ENCODE measurements at places on chromosomes 11 and 22. TPM values are rescaled to one million over a fixed set of nuclear protein-coding genes. Genes with fewer than 3 reads are reported as not detected.

GRCh38 chr22:45227645-45228400 lies 12.9 kb downstream of the KIAA0930 start:
- H3K27me3 ChIP-seq: no peaks in the 10 kb centered on the region
- peaks cover 7% of the 10 kb centered on the region for H3K4me1 ChIP-seq
- H3K4me3 ChIP-seq: no peak overlapping the region

DNA sequence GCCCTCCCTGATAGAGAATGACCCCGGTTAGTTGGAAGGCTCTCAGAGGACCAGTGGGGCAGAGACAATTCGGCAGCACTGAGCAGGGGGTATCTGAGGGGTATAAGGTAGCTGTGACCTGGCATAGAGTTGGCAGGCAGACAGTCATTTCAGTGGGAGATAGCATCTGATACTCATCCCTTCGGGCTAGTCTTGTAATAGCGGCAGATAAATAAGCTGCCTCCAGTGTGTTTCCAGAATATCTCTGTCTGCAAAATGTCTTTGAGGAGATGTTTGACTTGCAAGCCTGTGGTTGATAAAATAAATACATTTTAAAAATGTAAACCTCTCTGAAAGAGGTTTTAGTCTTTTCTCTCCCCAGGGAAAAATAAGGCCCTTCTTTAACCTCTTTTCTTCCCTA lies 54.2 kb downstream of the TEAD1 start:
- H3K27ac ChIP-seq: peak overlapping the region; percentile 25
- H3K27me3 ChIP-seq: no peaks in the 10 kb centered on the region
- H3K4me1 ChIP-seq: peaks cover 50% of the 10 kb centered on the region
- H3K36me3 ChIP-seq: no peaks in the 10 kb centered on the region
- DNase-seq: peak; percentile 34

DNA sequence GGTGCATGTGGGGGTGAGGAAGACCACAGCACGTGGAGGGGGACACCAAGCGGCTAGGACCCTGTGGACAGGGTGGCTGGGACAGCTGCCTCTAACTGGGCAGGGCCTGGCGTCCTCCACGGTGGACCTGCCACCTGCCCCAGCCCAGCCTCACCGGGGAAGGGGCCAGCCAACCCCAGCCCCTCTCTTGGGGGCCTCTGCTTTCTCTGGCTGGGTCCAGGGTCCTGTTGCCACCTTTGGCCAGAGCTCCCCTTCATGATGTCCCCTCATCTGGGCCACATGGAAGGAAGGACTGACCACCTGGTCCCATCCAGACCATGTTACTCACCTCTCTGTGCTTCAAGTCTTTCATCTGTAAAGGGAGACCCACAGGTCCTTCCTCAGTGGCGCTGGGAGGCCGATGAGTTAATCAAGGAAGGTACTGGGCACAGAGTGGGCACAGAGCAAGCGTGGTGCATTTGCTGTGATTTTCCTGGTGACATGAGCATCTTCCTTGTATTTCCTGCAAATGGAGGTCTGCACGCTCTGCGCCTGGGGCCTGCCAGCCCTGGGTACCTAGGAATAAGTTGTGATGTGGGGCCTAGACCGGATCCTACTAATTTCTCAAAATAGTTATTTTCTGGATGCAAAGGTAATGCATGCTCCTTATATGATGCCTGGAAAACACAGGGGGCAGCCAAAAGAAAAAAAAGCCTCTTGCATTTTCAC lies 538.4 kb downstream of the TBC1D22A start:
- H3K36me3 ChIP-seq: no peaks in the 10 kb centered on the region
- no peak overlapping the region for H3K27ac ChIP-seq
- H3K4me1 ChIP-seq: no peaks in the 10 kb centered on the region
- H3K4me3 ChIP-seq: no peak overlapping the region
- DNase-seq: no peak
- H3K27me3 ChIP-seq: no peaks in the 10 kb centered on the region

- peak; percentile 70 for DNase-seq
- peak overlapping the region; percentile 69 for H3K4me3 ChIP-seq
- no peaks in the 10 kb centered on the region for H3K36me3 ChIP-seq
- H3K27me3 ChIP-seq: no peaks in the 10 kb centered on the region
- H3K4me1 ChIP-seq: no peaks in the 10 kb centered on the region
These were observed 737 bp downstream of the BCL2L13 start for GRCh38 chr22:17639247-17639741.

GRCh38 chr11:23674866-23675265 lies 814.6 kb upstream of the CCDC179 start:
- DNase-seq: no peak
- H3K27me3 ChIP-seq: no peaks in the 10 kb centered on the region
- no peak overlapping the region for H3K4me3 ChIP-seq

- no peak overlapping the region for H3K27ac ChIP-seq
- no peaks in the 10 kb centered on the region for H3K36me3 ChIP-seq
- DNase-seq: no peak
- no peaks in the 10 kb centered on the region for H3K4me1 ChIP-seq
- H3K4me3 ChIP-seq: no peak overlapping the region
These were observed 108.7 kb downstream of the CTTN start for GRCh38 chr11:70506986-70507385.

DNA sequence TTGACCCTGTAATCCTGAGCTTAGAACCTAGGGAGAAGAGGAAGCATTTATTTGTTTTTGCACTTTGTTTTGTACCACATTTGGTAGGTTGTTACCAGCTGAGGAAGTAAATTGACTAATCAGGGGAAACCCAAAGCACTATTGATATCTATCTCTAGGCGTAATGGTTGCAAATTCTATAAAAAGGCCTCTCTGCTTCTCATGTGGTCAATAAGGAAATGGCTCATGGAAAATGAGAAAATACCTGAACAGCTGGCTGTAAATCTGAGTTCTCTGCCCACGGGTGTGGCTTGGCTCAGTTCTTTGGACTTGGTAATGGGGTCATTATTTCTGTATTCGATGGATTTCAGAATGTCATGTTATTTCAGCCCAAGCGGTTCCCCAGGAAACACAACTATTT lies 42.4 kb downstream of the BARX2 start:
- H3K4me3 ChIP-seq: no peak overlapping the region
- no peaks in the 10 kb centered on the region for H3K36me3 ChIP-seq
- H3K4me1 ChIP-seq: no peaks in the 10 kb centered on the region
- no peaks in the 10 kb centered on the region for H3K27me3 ChIP-seq

DNA sequence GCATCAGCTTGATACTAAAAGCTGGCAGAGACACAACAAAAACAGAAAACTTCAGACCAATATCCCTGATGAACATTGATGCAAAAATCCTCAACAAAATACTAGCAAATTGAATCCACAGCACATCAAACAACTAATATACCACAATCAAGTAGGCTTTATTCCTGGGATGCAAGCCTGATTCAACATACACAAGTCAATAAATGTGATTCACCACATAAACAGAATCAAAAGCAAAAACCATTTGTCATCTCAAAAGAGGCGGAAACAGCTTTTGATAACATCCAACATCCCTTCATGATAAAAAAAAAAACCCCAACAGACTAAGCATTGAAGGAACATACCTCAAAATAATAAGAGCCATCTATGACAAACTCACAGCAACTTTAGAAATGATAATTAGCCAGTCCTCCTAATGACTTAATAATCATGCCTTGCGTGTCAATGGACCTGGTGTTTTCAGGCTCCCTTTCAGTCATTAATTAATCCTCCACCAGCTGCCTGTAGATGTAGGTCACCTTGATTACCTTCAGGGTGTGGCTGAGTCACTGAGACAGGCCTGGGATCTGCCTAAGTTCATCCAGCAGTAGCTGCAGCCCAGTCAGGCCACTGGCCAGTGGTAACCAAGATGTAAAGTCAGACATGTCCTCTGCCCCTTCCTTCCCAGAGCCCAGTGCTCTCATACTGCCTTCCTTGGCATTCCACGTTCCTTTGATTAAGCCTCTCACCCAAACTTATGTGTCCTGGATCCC lies 109.8 kb downstream of the EHF start:
- no peak overlapping the region for H3K27ac ChIP-seq
- H3K4me1 ChIP-seq: no peaks in the 10 kb centered on the region
- H3K27me3 ChIP-seq: peaks cover 18% of the 10 kb centered on the region
- DNase-seq: no peak
- H3K36me3 ChIP-seq: no peaks in the 10 kb centered on the region
- H3K4me3 ChIP-seq: no peak overlapping the region

DNA sequence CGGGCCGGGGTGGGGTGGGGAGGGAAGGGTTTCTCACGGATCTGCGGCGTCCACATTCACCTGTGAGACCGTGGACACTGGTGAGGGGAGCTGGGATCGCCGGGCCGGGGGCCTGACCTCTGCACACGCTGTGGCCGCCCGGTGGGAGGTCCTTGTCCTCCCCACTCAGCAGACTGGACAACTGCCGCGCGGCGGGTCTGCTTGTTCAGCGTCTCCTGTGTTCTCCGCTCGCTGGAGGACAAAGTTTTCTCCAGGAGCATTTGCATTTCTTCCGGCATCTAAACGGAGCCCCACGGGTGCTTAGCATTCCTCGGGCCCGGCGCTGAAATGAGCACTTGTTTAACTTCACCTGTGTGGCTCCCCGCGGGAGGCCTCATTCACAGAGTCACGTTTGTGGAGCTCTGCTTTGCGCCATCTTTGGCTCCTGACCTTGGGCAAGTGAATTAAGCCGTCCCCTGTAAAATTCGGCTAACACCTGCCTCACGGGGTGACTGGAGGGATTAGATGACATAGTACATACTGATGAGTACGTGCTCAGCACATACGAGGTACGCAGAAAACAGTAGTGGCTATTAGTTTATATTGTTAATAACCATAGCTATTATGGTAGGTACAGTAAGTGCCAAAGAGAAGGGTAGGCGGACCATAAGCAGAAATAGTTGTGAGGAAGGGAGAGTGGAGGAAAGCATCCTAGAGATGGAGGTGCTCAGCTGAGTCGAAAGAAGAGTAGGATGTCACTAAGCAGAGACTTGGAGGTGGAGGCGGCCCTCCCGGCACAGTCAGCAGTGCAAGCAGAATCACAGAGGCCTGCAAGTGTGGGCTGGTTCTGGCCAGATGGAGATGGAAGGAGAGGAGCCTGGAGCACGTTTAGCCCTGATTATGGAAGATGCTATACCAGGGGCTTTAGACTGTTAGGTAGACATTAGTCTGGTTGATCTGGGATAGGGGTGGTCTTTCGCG lies 885 bp downstream of the TRMU start:
- H3K27ac ChIP-seq: peak overlapping the region; percentile 83
- peak; percentile 8 for DNase-seq
- H3K36me3 ChIP-seq: peaks cover 24% of the 10 kb centered on the region
- H3K4me3 ChIP-seq: peak overlapping the region; percentile 88
- H3K4me1 ChIP-seq: peaks cover 2% of the 10 kb centered on the region
- H3K27me3 ChIP-seq: no peaks in the 10 kb centered on the region

- H3K27ac ChIP-seq: no peak overlapping the region
- no peak for DNase-seq
- H3K4me1 ChIP-seq: peaks cover 5% of the 10 kb centered on the region
These were observed 58.7 kb upstream of the FDX1 start for GRCh38 chr11:110371084-110371483.

DNA sequence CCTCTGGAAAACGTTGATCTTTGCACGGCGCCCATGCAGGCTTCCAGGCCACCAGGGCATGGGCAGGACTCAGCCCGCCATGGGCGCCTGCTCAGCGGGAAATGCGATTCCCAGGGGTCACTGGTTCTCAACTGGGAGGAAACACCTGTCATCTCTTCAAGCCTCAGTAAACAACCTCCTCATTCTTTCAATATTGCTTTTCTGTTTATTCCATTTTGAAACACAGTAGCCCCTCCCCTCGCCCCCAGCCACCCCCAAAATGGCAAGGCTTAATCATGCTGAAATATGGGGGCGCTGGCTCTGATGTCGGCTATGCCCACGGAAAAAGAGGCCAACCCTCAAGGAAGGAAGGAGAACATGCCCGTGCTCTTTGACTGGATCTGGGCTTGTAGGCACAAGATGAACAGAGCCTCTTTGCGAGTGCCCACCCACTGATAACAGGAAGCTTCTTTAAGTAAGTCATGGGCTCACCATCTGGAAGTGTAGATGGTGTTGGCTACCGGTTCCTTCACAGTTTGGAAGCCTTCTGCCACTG lies 594 bp upstream of the POU2AF1 start:
- no peak overlapping the region for H3K4me3 ChIP-seq
- no peak for DNase-seq
- H3K36me3 ChIP-seq: no peaks in the 10 kb centered on the region

- no peak overlapping the region for H3K27ac ChIP-seq
- H3K4me1 ChIP-seq: peaks cover 2% of the 10 kb centered on the region
- H3K4me3 ChIP-seq: no peak overlapping the region
- no peaks in the 10 kb centered on the region for H3K27me3 ChIP-seq
- no peaks in the 10 kb centered on the region for H3K36me3 ChIP-seq
These were observed 141.2 kb downstream of the CADM1 start for GRCh38 chr11:115362997-115363396.

DNA sequence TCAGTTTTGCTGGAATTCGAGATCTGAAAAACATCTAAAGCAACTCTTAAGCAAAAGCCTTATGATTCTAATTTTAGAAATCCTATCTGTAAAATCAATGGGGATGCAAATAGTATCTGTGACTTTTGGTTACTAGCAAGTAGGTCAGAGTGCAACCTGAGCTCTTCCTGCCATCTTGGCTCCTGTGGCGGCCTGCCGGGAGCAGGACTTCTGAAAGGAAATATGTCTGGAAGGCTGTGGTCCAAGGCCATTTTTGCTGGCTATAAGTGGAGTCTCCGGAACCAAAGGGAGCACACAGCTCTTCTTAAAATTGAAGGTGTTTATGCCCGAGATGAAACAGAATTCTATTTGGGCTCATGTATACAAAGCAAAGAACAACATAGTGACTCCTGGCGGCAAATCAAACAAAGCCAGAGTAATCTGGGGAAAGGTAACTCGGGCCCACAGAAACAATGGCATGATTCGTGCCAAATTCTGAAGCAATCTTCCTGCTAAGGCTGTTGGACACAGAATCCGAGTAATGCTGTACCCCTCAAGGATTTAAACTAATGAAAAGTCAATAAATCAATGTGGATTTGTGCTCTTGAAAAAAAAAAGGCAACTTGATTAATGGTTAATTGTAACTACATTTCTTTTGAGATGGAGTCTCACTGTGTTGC lies 1.7 kb downstream of the SAMM50 start:
- no peak overlapping the region for H3K4me3 ChIP-seq
- no peak for DNase-seq
- no peaks in the 10 kb centered on the region for H3K36me3 ChIP-seq
- no peak overlapping the region for H3K27ac ChIP-seq
- H3K4me1 ChIP-seq: peaks cover 7% of the 10 kb centered on the region

DNA sequence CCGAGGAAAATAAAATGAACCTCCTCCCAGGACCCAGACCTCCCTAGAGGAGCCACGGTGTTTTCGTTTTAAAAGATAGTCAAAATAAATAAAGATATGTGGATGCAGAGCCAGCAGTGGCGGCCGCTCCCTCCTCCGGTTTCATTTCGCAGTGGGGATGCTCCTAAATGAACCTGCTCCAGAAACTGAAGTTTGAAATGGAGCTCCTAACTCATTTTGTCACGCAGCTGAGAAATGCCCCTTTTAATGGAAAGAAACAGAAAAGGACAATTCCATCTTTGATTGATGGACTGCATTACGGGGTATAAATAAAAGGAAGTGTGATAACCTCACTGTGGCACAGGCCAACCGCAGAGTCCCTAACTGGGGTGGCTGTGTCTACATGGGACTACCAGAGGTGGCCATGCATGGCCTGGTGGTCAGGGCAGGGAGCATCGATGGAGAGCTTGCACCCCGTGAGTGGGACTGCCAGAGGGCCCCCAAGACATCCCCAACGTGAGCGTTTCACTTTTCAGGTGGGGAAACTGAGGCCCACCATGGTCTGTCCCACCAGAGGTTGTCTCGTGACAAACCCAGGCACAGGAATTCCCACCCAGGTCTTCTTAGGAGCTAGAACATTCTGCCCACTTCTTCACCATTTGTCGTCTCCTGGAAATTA lies 426.6 kb downstream of the BRD1 start:
- H3K4me3 ChIP-seq: no peak overlapping the region
- no peaks in the 10 kb centered on the region for H3K27me3 ChIP-seq
- DNase-seq: no peak
- H3K27ac ChIP-seq: no peak overlapping the region
- H3K4me1 ChIP-seq: no peaks in the 10 kb centered on the region
- no peaks in the 10 kb centered on the region for H3K36me3 ChIP-seq

TSGA10IP gene
- total RNA-seq: not detected

MFNG gene
- total RNA-seq: not detected

PPP2R5B gene
- total RNA-seq: 6.4 TPM

SEPTIN3 gene
- under 0.01 TPM for total RNA-seq

All from IMR-90 (cell line).